ENCODE measurements at places on chromosomes 7 and 10.

DNA sequence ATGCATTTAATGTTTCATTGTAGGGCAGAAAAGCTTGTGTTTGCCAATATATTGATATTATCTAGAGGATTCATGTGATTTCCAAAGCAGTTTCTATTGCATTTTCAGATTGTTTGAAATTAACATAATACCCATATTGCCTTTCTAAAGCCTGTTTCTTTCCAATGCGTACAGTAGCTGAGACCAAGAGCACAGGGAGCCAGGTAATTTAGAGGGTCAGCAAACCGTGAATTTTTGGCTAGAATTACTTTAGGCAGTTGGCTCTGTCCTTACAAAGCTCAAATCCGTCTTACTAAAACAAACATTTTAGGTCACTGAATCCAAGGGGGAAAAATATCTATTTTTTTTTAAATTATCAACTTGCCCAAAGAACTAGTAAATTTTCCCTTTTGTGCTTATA is 604.9 kb upstream of the ADARB2 start:
- no peak for DNase-seq

DNA sequence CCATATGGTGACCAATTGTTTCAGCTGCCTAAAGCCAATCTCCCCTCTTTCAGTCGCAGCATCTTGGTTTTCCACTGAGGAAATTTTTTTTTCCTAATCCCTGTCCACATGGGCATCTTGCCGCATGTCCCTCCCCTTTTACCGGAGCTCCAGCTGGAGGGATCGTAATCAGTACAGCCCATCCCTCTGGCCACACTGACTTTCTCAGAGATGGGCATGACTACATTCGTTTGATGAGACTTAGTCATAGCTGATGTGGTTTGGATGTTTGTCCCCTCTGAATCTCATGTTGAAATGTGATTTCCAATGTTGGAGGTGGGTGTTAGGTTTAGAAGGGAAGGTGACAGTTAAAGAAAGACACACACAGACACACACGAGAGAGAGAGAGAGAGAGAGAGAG is 186.8 kb upstream of the CXCL12 start:
- DNase-seq, result no peak

- no peak for DNase-seq
Observed at GRCh38 chr10:34273340-34273739, 541.8 kb downstream of the PARD3 start.

DNA sequence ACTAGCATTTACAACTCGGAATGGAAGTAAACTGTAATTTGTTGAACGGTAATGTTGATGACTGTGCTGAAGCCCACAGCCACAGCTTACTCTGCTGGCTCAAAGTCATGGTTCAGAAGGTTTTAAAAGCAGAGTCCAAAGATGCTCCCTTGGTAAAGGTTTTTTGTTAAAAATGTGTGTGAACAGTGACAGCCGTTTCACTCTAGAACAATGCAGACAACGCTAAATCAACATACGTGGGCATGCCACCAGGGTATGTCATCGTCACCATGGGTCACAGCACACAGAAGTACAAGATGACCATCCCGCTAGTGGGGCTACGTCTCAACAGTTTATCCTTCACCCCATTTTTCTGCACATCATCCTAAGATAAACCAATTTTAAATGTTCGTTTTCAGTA is 106.5 kb upstream of the LANCL2 start:
- no peak for DNase-seq

GRCh38 chr7:571718-572415 is 52.2 kb upstream of the PDGFA start:
- no peak for DNase-seq

- no peak for DNase-seq
Observed at GRCh38 chr7:82805527-82805960, 357.1 kb downstream of the PCLO start.

- DNase-seq, result no peak
Observed at GRCh38 chr7:157666530-157667040, 329.8 kb downstream of the DNAJB6 start.

- DNase-seq, result no peak
Observed at GRCh38 chr10:131777162-131777561, 123.6 kb upstream of the PPP2R2D start.

Measured in activated T-helper 9 cell treated with anti-CD3 and anti-CD28 coated beads, Interleukin-2, amount 50 U/mL, for 16 hours (primary cell).